ENCODE measurements at places on chromosomes 1 and 21.

DNA sequence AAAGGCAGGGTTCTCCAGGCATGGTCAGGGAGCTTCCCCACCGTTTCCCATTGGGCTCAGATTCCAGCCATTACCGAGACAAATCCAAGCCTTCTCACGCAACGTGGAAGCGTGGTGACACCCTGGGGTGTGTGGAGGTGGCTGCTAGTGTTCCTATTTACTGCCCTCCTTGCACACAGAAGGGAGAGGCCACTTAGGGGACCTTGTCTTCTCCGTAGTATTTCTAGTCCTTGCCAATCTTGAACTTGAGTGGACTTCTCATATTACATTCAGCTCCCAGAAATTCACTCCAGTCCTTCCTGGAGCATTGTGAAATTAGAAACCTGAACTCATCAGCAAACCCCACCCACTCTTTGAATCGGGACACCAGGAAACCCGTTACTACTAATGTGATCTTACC, 131.6 kb downstream of the AJAP1 start:
- peak; percentile 2 for DNase-seq

DNA sequence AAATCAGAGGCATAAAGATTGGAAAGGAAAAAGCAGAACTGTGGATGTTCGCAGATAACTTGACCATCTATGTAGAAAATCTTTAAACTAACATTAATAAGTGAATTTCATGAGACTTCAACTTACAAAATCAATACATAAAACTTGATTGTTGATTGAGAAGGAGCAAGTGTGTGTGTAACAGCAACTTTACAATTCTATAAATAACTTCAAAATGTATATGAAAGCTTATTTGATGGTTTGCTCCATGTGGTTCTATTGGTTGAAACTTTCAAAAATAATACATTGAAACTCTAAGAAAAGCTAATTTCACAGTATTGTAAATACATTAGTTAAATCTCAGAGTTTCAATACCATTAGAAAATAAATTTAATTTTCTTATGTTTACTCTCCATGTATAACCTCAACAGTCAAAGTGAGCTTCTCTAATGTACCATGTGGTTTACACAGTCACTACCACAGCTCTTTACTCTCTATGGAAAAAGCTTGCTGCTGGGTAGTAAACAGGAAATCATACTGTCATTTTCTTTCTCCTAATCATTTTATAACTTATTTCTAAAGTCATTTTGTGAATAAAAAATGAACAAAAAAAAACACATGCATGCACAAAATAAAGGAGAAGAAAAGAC, 12.0 kb downstream of the AKT3 start:
- DNase-seq, result no peak

GRCh38 chr1:161915051-161915503, 108.6 kb downstream of the OLFML2B start:
- DNase-seq, result no peak

DNA sequence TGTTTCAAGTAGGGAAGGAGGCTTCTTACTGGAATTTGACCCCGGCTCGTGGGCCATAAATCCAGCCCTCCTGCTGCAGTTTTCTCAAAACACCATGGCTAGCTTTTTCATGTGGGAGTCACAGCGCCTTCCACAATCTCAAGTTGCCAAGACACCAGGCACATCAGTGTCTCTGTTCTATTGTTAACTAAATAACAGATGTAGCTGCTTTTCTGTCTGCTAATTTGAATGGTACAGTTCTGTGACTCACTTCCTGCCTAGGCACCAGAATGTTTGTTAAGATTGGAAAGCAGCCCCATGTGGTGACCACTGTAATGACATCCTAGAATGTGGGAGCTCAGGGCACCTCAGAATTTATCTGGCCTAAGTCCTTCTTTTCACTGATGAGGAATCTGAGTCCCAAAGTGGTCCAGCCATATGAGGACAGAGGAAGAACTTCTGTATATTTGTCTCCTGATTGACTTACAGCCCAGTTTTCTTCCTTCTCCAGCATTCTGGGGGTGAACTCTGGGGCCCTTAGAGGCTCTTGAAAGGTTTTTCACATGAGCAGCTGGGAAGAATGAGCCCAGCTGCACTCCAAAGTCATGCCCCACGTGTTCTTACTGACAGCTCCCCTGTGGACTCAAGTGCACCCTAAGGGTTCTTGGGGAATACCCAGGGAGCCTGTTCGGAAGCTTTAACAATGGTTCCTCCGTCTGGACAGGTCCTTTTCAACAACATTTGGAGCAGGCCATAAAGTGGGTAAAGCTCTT, 27.5 kb downstream of the TRIM45 start:
- peak; percentile 87 for DNase-seq

DNA sequence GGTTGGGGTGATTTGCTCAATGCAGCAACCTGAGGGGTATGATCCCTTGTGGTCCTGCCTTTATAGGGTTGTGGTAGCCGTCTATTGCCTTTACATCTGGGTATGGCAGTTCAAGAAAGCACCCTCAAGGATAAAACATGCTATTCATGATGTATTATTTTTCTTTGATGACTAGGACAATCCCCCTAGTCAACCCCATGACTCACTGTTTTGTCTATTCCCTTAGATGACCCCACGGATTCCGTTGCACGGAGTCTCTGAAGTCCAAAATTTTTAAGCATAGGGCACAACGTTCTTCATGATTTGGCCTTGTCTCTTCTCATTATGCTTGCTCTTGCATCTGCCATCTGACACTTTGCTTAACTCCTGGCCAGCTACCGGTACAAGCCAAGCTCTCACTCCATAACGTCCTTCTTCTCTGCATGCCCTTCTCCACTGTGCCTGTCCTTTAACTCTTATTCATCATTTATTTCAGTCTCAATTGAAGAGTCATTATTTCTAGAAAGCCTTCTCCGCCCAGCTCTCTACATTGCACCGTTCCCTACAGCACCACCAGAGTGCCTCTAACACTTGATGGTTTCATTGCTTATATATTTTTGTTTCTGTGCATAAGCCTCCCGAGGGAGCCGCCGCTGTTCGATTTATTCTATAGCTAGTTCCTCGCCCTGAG, 838 bp upstream of the DISP1 start:
- DNase-seq, result no peak

GRCh38 chr1:14371771-14372497, 226.6 kb upstream of the KAZN start:
- DNase-seq, result peak; percentile 47

DNA sequence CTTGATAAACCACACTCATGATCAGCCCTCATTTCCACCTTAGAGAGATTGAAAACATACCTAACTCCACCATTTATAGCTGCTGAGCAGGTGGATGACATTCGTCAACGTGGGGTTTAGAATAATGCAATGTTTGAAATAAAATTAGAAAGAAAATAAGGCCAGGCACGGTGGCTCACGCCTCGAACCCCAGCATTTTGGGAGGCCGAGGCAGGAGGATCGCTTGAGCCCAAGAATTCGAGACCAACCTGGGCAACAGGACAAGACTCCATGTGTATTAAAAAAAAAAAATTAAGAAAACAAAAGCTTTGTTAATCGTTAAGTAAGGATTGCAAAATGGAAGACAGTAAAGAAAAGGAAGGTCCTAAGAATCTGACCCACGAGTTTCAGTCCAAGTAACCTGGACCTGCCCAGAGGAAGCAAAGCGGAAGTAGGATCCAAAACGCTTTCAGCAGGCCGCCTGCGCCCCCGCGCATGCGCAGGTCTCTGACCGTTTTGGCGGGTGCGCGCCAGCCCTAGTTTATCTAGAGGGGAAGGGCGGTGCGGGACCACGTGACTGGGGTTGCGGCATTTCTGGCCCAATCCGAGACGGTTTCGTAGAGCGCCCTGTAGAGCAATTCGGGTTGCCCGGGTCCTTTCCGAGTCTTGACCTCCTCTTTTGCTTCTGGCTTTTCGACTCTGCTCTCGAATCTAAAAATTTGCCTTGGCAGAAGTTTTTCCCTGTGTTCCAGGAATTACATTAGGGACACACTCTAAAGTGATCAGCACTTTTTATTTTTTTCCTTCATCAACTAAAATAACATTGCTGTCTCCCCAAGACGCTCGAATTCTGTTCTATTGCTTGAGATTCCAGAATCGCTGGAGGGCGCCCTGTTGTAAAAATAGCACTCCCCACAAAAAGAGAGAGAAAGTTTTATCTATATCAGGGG, 22.5 kb downstream of the ANP32E start:
- peak; percentile 84 for DNase-seq

DNA sequence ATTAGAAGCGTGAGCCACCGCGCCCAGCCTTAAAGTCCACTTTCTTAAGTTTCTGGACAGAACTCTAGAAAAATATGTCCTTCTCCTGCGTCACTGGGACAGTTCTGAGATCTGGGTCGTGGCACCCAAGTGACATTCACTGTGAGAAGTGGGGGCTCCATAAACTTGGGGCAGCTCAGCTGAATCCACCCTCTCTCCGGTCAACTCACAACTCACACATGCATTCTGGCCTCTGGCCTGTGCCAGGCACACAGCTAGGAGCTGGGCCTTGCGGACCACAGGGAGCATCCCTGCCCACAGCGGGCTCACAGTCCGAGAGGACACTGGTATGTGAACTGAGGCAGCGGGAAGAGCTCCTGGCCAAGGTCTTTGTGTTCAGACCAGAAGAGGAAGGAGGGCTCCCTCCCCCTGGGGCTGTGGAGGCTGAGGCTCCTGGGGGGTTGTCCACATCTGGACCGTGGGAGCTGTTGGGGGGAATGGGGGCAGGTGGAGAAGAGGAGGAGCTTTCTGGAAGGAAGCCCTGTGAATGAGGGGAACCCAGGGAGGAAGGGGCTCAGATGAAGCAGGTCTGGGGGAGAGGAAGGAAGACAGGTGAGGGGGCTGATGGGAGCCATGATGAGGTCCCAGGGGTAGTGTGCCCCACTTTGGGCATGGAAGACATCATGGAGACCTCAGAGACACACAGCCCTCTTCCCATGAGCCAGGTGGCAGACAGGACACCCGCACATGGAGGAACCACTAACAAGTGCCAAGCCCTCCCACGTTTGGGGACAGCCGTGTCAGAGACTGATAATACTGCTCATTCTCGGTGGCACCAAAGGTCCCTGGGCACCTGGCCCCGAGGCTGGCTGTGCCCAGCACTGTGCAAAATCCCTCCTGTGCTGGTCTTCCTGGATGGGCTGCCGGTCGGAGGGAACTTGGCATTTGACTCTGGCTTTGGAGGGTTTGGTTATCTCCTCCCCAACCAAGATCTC, 191.0 kb upstream of the VAMP3 start:
- DNase-seq, result no peak

- DNase-seq, result no peak
These were observed 144.6 kb downstream of the PGBD5 start for GRCh38 chr1:230281556-230281955.

- no peak for DNase-seq
These were observed 37.4 kb upstream of the NRDC start for GRCh38 chr1:51915951-51916350.

DNA sequence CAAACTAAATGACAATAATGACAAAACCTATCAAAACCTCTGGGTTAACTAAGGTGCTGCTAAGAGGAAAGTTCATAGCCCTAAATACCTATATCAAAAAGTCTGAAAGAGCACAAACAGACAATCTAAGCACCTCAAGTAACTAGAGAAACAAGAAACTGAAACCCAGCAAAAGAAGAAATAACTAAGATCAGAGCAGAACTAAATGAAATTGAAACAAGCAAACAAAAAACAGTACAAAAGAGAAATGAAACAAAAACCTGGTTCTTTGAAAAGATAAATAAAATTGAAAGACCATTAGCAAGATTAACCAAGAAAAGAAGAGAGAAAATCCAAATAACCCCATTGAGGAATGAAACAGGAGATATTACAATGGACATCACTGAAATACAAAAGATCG, 44.8 kb upstream of the KIAA0040 start:
- DNase-seq, result no peak

GRCh38 chr1:26863685-26864077, 732 bp downstream of the SFN start:
- DNase-seq, result no peak

- DNase-seq, result no peak
These were observed 44.4 kb downstream of the CACHD1 start for GRCh38 chr1:64514197-64514765.

DNA sequence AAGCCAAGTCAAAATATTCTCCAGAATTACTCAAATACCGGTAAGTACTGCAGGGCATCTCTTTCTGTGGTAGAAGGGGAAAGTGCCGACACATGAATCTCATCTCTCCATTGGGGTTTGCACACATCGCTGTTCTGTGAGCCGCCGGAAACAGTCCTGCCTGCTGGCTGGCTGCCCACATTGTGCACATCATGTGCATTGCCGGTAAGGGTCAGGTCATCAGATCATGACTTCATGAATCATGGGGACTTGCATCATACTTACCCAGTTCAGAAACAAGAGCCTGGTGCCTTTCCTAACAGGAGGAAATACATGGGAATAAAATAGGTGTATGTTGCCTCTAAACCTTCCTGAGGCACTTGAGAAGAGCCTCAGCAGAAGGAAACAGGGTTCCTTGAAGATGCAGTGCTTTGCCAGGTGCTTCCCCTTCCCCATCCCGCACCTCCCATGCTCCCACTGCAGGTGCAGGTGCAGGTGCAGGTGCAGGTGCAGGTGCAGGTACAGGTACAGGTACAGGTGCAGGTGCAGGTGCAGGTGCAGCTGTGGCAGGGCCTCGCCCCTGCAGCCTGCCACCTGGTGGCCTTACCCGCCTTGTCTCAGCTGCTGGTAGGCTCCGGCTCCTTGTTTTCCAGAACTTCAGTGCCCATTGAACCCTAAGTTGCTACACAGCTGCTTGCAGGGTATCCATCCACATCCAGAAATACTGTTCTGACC, 26.5 kb downstream of the GPR137B start:
- peak; percentile 61 for DNase-seq

GRCh38 chr21:26153758-26154157, 16.8 kb downstream of the APP start:
- DNase-seq, result no peak

DNA sequence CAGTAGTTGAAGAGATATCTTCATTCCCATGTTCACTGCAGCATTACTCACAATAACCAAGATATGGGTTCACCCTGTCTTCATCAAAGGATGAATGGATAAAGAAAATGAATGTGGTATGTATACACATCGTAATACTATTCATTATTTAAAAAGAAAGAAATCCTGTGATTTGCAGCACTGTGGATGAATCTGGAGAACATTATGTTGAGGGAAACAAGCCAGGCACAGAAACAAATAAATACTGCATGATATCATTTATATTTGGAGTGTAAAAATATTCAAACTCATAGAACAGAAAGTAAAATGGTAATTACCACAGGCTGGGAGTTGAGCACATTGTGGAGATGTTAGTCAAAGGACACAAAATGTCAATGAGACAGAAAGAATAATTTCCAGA, 977.2 kb downstream of the AMY1C start:
- DNase-seq, result no peak

GRCh38 chr1:188670837-188671236, 1806.8 kb downstream of the BRINP3 start:
- DNase-seq, result peak; percentile 86

Measured in bronchial epithelial cell (primary cell).